ENCODE measurements at places on chromosomes 2 and 18.

GRCh38 chr2:197294260-197294659 lies 16.3 kb downstream of the ANKRD44 start:
- DNase-seq, result peak; percentile 68

GRCh38 chr2:238264072-238264460 lies 24.2 kb upstream of the HES6 start:
- DNase-seq, result no peak

DNA sequence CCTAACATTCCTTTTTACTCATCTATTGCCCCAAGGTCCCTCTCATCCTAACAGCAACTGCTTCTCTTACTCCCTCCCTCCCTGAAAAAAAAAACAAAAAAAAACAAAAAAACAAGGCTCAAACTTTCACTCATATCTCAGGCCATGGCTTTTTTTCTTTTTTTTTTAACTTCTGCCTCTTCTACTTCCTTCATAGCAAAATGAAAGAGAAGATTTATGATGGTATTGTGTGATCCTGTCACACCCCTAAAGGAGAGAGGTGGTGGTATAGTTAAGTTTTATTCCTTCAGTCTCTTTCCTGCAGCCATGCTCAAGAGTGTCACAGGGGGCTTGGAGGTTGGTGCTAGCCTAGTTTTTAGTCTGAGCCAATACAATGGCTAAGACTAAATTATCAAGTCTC lies 21.5 kb upstream of the EPC2 start:
- no peak for DNase-seq

DNA sequence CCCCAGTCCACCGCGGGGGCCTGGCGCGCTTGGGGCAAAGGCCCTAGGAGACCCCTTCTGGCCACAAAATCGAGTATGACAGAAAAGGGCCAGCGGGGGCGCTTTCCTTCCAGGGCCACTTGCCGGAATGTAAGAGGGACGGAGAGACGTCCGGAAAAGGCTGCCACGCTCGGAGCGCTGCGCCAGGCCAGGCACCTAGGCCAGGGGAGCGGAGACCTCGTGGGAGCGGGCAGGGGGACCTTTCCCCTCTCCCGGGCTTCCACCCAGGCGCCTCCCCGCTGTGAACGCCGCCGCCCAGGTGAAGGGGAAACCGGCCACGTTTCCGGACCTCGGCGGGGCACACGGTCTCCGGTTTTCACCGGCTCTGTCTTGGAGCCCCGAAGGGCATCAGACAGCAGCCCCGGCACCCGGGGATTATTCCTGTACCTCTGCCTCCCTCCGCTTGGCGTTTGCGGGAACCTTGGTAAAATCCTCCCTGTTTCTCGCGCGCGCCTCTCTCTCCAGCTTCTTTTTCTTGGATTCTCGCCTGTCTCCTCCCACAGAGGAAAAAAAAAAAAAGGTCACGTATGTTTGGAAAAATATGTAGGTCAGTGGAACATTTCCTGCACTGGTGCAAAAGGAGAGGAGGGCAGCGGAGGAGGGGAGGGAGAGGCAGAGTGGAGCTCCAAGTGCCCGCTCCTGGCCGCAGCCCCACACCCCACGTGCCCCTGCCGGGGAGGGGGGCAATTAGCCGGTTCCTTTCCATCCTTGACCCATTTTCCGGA lies 1.2 kb upstream of the NPAS2 start:
- DNase-seq, result no peak

DNA sequence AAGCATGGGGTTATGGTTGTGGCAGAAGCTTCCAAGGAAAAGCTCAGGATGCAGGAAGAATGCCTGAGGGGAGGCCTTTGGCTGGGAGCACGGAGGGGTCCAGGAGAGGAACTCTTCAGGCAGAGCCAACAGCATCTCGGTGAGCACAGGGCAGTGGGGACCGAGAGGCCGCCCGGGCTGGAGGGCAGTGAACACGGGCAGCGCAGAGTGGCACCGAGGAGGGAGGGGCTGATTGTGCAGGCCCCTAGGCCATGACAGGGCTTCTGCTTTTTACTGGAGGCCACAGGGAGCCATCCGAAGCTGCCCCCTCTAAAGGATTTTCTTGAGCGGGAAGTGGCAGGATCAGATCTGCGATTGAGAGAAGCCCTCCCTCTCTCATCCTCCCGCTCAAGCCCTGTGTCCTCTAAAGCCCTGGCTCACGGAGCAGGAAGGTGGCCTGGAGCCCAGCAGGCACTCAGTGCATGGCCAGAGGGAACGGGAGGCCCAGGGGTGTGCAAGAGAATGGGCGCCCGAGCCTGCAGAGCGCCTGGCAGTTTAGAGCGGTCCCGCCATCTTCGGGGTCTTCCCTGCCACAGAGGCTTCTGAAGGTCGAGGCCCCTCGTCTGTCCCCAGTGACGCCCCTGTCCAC lies 110.0 kb upstream of the STON1 start:
- no peak for DNase-seq

- no peak for DNase-seq
Observed at GRCh38 chr2:129747500-129748125, 231.9 kb upstream of the RAB6C start.

DNA sequence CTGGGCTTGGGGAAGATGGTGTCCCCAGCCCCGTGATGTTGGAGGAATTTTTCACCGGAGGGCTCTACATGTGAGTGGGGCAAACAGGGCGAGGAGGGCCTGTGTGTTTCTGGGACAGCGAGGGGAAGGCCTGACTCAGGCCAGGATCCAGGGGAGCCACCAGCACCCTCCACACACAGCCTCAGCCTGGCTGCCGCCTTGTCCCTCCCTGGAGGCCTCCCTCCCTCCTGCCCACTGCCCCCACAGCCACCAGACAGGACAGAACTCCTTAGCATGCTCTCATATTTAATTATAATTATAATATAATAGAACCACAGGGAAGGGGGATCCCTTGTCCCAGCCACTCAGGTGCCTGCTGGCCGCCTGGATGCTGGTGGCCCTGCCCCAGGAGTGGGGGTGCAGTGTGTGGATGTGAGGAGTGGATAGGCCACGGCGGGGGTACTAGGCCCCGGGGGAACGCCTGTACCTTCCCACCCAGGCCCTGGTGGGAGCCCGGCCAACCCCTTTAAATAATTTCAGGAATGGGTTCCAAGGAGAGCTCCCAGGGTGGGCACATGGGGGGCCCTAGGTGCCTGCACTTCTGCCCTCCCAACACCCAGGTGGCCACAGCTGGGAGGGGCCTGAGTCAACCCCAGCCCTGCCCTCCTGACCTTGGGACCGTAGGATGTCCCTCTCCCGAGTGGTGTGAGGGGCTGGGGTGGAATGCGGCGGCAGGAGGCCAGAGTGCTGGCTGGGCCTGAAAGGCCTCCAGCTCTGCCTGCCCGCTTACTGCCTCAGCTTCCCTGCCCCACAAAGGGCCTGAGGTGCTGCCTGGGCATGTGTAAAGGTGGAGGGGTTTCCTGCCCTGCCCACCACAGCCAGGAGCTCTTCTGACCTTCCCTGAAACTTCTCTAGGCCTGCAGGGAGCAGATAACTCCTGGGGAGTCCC lies 8.8 kb downstream of the PDCD1 start:
- no peak for DNase-seq

- DNase-seq, result no peak
Observed at GRCh38 chr2:53826030-53826410, 33.7 kb downstream of the GPR75 start.

GRCh38 chr2:217090024-217090473 lies 230.2 kb upstream of the TNP1 start:
- DNase-seq, result peak; percentile 73

DNA sequence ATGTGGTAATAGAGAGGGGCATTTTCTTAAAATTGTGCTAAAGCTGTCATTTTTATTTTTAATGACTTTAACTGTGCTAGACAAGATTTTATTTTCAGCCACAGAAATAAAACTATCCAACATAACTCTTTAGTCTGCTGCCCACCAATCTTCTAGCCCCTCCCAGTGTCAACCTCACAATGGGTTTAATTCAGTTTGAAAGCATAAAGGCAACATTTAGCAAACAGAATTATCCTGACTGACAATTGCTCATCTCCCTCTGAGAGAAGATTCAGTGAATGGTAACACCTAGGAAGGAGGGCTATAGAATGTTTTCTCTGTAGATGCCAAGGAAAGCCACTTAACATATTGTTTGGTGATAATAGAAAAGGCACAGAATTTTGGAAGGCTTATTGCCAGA lies 5.2 kb downstream of the ERMN start:
- DNase-seq, result no peak
